ENCODE measurements at places on chromosomes 2 and 18.
A peak's percentile ranks its signal among the peaks of the same experiment; 100 is the strongest.

- peak; percentile 66 for DNase-seq
Measured at GRCh38 chr2:43676322-43677050, at the start of gene C1GALT1C1L. Gene C1GALT1C1L, minus strand, starts transcription at chr2:43676429. Its CDS starts 107 bp downstream, at chr2:43676322.

DNA sequence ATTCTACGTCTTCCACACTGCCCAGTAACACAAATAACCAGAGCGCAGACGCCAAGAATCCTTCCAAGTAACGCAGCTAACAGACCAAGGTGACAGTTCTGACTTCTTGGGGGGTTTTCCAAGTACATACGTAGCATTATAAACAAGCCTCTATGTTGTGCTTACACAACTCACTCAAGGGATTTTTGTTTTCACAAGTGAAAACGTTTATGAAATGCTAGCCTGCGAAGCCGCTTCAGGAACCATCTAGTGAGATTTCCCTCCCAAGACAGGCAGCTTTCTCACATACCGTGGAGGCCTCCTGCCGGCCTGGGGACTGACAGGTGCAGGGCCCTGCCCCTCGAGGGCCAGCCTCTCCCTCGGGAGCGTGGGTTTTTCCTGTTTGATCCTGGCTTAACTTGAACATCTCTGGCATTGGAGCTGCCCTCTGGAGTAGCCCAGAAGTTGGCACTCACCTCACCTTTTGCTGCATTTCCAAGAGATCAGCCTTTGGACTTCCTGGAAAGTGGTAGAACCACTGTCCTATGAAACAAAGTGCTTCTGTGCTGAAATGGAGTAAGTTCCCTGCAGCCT lies 151.1 kb downstream of the MBP start:
- DNase-seq: peak; percentile 7

DNA sequence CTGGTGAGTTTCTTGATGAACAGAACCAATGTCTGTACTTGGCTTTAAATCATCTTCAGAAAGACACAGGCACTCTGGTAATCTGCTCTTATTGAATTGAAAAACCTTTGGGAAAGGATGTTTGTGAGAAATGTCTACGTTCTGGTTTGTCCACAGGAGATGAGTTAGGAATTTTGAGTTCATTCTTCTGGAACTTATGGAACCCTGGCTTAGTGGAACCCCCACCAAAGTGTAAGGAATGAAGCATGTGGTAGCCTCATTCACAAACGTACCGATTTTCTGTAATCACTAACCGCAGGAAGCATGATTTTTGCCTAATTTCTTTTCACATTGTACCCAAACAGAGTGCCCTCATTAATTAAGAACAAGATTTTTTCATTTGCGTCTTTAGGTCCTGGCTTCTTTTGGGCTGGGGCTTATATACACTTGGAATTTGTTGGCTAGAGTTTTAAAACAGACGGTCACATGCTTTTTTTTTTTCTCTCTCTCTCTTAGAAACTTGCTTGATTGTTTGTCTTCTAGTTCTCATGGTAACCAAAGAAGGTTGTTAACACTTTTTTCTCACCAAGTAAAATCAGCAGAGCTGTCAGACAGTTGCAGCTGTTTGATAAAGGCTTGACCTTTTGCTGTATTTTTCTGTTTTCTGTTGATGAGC lies 314.1 kb upstream of the THUMPD2 start:
- DNase-seq: peak; percentile 54

- DNase-seq: no peak
Measured at GRCh38 chr18:8972116-8972515, 130.4 kb upstream of the NDUFV2 start.

- no peak for DNase-seq
Measured at GRCh38 chr2:30464544-30465170, 17.6 kb downstream of the LCLAT1 start.

DNA sequence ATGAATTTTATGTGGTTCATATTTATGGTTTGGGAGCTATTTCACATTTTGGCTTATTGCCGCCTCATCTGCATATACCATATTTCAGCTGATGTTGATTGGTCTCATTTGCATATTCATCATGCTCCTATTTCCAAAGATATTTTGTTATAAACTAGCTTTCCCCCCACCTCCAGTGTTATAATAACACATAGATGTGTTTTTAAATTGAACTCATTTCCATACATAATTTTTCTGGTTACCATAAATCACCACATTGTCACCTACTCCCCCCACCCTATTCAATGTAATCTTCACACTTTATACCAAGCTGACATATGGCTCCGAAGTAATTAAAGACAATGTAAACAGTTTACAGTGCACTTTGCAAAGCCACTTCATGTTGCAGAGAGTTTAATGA lies 101.2 kb downstream of the FSHR start:
- DNase-seq: no peak

DNA sequence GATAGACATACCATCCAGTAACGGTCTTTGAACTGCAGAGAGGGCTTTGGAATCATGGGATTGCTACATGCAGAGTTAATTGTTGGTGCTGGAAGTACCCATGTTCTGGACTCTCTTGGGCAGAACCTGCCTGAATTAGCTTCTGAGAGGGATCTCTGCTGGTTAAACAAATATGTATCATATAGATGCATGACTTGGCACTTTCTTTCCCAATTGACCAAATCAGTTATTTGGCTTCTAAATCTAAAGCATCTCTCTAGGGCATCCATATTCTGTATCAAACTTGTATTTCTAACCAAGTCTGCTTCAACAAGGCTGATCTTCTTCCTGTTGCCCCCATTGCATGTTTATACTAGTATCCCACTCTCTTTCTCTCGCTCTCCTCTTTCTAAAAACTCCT lies 336.7 kb upstream of the CELF4 start:
- no peak for DNase-seq

All from IMR-90 (cell line).